ENCODE measurements at places on chromosomes 3 and 15. TPM values are rescaled to one million over a fixed set of nuclear protein-coding genes. Genes with fewer than 3 reads are reported as not detected.

GRCh38 chr3:194688200-194688740 lies 2.6 kb downstream of the FAM43A start:
- DNase-seq = no peak

Gene SLC24A1
- total RNA-seq = 1.4 TPM

DNA sequence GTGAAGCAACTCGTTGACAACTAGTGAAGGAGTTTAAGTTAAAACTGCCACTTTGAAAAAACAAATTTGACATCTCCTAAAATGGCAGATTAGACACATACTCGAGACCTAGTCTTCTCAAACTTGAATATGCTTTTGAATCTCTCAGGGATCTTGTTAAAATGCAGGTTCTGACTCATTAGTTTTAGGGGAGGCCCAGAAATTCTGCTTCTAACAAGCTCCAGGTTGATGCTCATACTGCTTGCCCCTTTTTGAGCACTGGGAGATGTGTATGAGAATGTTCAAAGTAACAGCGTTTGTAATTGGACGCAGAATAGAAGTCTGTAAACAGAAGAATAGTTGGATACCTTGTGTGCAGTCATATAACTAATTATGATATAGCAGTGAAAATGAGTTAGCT lies 1.6 kb downstream of the C3orf38 start:
- no peak for DNase-seq

DNA sequence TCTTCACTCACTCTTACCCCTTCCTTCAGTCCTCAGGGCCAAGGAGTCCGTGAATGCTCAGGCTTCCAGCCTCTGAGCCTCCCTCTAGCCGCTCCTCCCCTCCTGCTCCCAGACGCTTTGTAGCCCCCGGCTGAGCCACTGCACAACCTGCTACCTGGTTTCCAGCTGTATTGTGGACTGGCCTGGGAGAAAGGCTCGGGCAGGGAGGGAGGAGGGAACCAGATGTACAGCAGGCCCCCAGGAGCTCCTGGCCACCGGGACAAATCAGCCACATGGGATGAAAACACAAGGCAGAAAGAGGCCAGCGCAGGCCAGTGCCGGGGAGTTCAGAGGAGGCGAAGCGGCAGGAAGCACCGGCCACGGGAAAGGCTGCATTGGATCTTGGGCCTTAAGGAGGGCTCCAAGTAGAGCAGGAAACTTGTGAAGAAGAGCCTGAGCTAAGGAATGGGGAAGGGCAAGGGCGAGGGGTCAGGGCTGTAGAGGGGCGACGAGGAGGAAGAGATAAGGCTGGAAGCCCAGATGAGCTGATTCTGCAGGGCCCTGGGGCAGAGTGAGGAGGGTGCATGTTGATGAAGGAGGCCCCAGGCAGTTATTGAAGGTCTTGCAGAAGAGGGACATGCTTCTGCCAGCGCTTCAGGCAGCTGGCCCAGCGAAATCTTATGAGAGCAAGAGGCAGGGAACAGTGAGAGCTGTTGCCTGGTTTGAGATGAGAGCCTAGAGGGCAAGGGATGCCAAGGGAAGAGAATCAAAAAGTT lies 14.3 kb downstream of the CPN2 start:
- DNase-seq = no peak

DNA sequence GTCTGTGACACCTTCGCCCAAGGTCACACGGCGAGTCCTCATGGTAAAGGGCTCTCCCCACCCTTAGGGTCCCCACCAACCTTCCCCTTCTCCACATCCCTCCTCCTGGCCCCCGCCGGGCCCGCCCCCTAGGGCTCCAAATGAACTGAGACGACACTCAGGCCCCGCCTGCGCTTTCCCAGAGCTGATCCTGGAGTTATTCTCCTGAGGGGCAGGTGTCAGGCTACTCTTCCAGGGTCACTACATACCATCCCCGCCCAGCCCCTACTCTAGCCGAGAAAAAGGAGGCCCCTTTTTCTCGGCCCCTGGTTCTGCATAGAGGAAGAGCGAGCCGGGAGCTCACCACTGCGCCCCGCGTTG lies 292 bp downstream of the USP4 start:
- no peak for DNase-seq

GRCh38 chr3:183268366-183268765 lies 15.3 kb downstream of the B3GNT5 start:
- DNase-seq = no peak

DNA sequence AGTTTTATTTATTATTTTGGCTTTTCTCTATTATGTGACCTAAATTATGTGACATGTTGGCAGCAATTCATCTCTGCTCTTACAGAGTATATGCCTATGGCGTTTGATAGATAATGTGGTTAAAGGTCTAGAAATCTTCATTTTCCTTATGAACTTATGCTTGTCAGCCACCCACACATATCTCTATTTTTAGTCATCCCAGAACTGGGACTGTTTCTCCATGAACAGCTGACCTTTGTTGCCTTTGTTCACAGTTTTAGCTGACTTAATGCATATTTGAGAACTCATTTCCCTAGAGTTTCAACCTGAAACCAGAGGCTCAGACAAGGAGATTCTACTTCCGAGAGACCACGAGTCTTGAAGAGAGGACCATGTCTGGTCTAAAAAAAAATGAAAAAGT lies 176.5 kb downstream of the RAP2B start:
- DNase-seq = no peak

DNA sequence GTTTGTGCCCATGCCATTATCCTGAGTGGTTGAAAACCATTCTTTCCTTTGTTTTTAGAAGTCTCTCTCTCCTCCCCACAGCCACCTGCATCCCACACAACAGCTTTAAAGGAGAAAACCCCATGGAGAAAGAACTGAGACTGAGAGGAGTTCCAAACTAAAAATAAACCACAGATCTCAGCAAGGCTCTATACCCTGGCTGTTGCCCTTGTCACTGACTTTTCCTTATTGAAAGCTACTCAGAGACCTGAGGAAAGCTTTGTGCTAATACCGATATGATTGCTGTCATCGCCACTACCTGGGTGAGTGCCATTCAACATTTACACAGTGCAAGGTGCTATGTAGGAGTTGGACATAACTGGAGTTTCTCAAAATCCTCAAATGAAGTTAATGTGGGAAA lies 55.5 kb upstream of the RASGRP1 start:
- no peak for DNase-seq

- DNase-seq = no peak
These were observed 75.9 kb downstream of the TNIK start for GRCh38 chr3:171384101-171384891.

DNA sequence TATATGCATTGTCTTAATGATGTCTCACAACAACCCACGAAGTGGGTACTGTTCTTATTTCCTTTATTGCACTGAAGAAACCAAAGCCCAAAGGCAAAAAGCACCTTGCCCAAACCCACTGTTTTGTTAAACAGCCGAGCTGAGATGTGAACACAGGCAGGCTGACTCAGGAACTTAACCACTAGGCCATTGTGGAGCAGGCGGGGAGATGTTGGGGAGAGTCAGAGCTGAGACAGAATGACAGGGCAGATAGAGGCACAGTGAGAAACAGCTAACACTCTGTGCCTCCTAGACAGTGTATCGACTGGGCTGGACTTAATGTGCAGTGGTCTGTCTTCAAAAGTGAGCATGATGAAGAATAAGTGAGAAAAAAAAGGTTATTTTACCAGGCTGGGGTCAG lies 56.5 kb downstream of the RPLP1 start:
- no peak for DNase-seq

GRCh38 chr3:40504636-40505430 lies 1.0 kb upstream of the ZNF620 start:
- no peak for DNase-seq

GRCh38 chr3:36579746-36580145 lies 184.6 kb downstream of the DCLK3 start:
- no peak for DNase-seq

Gene SNURF
- total RNA-seq = 51.9 TPM

Gene ERICH6
- total RNA-seq = not detected

GRCh38 chr15:70556779-70557178 lies 206.6 kb downstream of the UACA start:
- no peak for DNase-seq

DNA sequence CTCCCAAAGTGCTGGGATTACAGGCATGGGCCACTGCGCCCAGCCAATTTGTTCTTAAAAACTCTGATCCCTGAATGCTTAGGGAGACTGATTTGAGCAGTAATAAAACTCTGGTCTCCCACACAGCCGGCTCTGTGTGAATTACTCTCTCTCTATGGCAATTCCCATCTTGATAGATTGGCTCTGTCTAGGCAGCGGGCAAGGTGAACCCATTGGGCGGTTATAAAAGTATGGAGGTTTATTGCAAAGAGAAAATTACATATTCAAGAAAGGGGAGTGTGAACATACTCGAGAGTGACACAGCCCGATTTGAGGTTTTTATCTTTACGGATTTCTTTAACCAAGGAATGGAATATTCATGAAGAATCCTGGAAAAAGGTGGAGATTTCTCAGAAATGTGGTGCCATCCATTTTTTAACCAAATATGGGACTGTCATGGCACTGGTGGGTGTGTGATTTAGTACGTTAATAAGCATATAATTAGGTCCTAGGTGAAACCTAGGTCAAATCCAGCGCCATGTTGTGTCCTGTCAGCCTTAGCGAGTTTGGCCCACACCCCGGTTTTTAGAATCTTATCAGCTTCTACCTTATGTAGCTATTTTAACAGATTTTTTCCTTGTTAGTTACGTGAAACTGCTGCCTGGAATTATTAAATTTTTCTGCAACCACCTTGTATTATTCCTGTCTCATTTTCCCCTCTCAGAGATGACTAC lies 7.2 kb upstream of the GMPS start:
- no peak for DNase-seq

DNA sequence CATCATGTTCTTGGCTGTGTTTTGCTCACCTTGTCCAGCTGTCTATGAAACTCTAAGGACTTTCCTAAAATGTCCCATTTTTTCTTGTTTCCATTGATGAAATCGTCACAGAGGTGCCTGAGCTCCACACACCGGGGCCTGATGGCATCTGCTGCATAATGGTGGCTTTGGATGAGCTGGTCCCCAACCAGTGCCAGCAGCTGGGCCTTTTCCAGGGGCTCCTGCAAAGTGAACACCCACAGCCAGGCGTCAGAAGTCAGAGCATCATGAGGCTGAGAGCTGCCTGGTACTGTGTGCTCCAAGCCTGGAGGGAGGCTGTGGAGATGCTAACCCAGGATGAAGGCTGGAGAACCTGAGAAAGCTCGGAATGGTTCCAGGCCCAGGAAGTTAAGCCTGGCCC lies 46.9 kb downstream of the B3GNT5 start:
- DNase-seq = no peak

DNA sequence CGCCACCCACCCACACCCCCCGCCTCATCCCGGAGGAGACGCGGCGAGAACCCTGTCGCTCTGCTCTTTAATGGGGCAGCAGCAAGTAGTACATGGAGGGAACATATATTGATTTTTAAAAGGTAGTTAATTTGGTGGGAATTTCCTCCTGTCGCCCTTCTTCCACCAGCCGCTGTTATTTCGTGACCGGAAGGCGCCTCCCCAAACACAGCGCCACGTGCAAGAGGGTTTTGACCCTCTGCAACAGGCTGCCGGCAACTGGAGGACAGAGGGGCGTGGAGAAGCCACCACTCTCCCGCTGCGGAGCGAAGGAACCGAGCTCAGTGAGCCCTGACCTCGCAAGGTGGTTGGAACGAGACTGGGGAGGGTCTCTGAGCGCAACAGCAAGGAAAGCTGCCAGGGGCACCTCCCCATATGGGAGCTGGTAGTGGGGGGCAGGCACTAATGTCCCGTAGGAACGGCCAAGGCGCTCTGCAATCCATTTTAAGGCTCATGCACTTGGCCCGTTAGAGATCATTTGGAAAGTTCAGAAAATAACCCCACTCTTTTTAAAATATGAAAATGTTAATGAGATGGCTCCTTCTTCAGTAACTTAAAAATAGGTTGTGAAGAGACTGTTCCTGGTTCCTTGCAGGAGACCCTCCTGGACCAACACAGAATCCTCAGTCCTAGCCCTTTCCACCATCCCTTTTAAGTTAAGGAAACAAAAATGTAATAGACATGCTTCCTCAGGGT lies 4.3 kb downstream of the ONECUT1 start:
- DNase-seq = no peak

Gene TMEM158
- 23.4 TPM for total RNA-seq

Gene POPDC2
- total RNA-seq = 0.94 TPM

GRCh38 chr15:36879568-36880222 lies 220.7 kb downstream of the MEIS2 start:
- no peak for DNase-seq

Gene CYP8B1
- total RNA-seq = not detected

GRCh38 chr15:93809516-93809915 lies 421.8 kb upstream of the MCTP2 start:
- no peak for DNase-seq

Gene CILP
- 0.31 TPM for total RNA-seq

DNA sequence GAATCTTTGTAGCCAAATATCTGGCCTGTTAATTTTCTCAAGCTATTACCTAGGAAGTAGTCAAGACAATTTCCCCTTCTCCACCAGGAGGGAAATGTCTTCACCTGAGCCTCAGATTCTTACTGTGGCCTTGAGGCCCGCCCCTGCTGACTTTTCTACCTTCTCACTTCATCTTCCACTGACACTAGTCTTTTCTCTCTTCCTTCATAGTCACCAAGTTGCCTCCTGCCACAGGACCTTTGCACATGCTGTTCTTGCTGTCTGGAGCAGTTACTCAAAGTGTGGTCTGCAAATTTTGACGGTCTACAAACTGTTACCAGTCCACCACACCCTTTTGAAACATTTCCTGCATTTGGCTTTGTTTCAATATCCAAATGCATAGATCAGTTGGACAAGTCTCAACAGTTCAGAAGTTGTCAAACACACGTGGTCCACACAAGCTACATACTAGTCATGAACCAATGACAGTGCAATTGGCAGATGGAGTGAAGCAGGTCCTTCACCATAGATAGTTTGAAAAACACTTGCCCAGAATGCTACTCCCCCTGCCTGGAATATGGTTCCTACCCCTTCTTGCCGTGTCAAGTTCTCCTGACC lies 100.5 kb downstream of the OSBPL10 start:
- DNase-seq = no peak

Gene DCLK3
- total RNA-seq = 11.2 TPM

- no peak for DNase-seq
These were observed 408.0 kb downstream of the MECOM start for GRCh38 chr3:169255511-169255910.

DNA sequence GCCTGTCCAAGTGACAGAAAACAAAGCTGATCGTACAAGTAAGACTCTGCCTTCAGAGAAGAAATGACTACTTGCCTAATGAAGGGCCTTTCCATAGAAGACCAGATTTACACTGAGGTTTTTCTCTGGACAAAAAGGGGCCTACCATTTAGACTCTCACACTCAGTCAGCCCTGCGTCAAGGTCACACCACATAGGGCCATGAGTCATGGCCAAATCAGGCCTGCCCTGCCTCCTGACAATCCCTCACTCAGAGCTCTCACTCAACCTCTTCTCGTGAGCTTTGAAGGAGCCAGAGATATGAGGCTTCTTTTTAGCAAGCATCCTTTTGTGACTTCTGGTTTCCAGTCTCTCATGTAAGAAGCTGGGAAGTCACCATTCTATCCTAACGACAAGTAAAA lies 68.1 kb upstream of the NMNAT3 start:
- no peak for DNase-seq

Gene FGF7
- 0.31 TPM for total RNA-seq

- no peak for DNase-seq
These were observed 713.3 kb upstream of the GBE1 start for GRCh38 chr3:82474711-82475110.

GRCh38 chr3:35784169-35784568 lies 144.8 kb downstream of the ARPP21 start:
- DNase-seq = no peak

Gene PRSS50
- total RNA-seq = 0.31 TPM

Gene ATXN7
- 10.9 TPM for total RNA-seq
